ENCODE measurements at places on chromosomes 7 and 10. TPM values are rescaled to one million over a fixed set of nuclear protein-coding genes. Genes with fewer than 3 reads are reported as not detected.

- no peak for DNase-seq
Measured at GRCh38 chr7:96182424-96183158, 139.3 kb downstream of the SLC25A13 start.

DNA sequence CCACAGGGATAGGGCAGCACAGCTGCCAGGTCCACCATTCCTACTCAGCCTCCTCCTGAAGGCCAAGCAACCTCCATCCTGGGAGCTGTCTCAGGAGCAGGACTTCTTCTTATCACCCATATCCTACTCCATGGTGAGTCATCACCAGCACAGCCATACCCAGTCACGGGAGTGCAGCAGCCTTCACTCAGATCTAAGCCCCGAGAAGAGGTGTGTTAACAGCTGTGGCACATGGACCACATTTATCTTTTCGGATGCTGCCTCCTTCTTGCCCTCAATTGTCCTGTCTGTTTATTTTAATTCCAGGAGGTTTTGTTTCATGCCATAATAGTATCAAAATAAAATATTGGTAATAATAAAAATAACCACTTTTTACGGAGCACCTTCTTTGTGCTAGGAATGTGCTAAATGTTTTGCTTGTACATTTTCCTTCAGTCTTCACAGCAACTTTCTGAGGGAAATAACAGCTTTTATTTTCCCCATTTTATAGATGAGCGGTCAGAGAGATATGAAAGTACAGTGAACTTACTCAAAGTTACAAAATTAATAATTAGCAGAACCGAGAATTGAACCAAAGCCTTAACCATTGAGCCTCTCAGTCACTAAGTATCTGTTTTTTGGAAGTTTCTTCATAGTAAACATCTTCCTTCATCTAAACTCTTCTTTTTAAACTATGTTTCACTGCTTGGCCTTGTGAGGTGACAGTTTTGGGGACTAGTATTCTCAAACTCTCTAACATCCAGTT is 2.5 kb upstream of the KEL start:
- no peak for DNase-seq

GRCh38 chr7:111363099-111363498 is 199.2 kb downstream of the IMMP2L start:
- DNase-seq, result no peak

- DNase-seq, result no peak
Measured at GRCh38 chr7:151680810-151681209, 161.1 kb upstream of the RHEB start.

DNA sequence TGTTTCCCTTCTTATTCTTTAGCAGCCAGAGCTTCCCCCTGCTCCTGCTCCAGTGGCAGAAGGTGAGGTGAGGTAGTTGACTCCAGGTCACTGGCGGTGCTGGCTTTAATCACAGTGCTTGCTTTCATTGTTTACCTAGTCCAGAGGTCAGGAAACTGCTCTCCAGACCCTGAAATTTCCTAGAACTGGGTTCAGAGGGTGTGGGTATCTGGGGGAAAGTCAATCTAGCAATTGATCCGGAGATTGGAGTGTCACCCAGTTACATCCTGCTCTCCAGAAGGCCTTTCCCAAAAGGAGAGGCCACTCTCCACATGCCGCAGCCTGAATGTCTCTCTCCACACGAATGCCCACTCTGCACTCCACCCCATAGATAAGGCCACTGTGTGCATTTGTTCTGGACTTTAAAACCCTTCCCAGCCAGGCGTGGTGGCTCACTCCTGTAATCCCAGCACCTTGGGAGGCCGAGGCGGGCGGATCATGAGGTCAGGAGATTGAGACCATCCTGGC is 2.1 kb upstream of the MBL2 start:
- no peak for DNase-seq

DNA sequence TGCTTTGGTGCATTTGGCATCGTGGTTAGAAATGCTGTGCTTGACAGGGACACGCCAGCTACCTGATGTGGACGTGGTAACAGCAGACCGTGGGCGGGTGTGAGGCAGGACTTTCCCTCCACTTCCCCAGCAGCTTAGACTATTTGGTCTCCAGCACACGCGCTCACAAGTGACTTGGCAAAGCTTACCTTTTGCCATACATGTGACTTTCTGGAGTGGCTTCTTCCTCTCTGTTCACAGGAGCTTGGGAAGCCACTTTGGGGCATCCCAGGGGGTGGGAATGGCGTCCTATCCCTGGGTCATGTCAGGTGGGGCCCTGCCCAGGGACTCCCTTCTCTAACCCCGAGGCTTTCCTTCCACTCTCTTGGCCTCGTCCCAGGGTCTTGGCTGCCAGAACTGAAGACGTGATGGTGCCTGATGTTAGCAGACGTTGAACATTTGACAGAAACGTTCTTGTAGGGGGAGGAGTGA is 228.7 kb upstream of the KLF6 start:
- DNase-seq, result no peak

GRCh38 chr7:79453558-79454360 is at the start of gene MAGI2:
Gene MAGI2, minus strand, starts transcription at chr7:79453667. Its CDS starts 347 bp downstream, at chr7:79453320.
- DNase-seq, result peak; percentile 70

GRCh38 chr7:76424413-76425111 is at the start of gene ZP3:
Gene ZP3, plus strand, starts transcription at chr7:76424950. Its CDS starts 15 bp downstream, at chr7:76424965.
- DNase-seq, result no peak

ADAP1 gene
- total RNA-seq, result 3.2 TPM

- DNase-seq, result no peak
Measured at GRCh38 chr7:12032146-12032545, 178.9 kb upstream of the TMEM106B start.

GPER1 gene
- total RNA-seq, result 2.9 TPM

GRCh38 chr7:105011141-105011830 is 2.7 kb upstream of the KMT2E start:
- no peak for DNase-seq

GRCh38 chr10:28946479-28946878 is 269.2 kb downstream of the BAMBI start:
- no peak for DNase-seq

- DNase-seq, result no peak
Measured at GRCh38 chr10:93357680-93358079, 124.5 kb downstream of the MYOF start.

GRCh38 chr7:154744861-154745258 is 258.1 kb downstream of the PAXIP1 start:
- no peak for DNase-seq

DNA sequence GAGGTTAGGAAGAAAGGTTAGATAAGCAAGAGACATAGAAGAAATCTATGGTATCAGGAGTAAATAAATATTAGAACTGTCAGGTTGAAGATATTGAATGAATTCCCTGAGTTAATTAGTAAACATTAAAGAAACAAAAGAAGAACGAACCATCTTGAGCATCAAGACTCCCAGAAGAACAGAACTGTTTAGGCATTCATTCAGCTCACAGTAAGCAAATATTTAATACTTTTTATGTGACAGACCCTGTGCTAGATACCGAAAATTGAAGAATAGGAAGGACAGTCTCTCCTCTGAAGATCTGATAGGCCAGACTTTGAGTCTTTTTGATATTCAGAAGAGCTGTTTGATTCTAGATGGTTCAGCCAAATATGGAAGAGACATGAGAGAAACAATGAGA is 731.5 kb downstream of the XPNPEP1 start:
- no peak for DNase-seq

DNA sequence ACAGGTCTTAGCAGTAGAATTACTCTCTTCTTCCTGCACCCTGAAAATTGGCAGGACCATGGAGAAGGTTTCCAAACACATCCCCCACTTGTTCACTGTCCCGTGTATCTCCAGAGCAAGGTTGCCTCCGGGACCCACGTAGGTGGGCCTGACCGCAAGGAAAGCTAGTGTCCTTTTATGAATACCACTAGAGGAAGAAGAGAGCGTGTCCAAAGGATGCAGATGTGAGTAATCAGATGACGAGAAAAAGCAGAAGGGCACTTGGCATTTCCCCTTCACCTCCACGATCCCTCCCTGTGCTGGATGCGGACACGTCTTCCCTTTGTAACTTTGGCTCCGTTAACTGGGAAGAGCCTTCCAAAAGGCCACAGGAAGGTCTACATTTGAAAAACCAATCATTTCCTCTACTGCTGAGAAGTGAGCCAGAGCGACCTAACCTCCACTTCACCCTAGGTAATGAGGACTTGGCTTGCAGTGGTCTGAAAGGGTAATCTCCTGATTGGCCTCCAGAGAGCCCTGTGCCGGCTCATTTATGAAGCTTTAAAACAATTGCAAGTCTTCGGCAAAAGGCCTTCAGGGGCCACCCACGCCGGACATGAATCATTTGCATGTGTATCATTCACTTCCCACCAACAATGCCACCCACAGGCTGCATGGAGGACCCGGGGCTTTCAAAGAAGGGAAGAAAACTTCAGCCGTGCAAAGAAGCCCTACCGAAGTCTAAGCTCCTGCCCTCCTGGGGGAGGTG is 55.4 kb downstream of the LYZL1 start:
- no peak for DNase-seq

DNA sequence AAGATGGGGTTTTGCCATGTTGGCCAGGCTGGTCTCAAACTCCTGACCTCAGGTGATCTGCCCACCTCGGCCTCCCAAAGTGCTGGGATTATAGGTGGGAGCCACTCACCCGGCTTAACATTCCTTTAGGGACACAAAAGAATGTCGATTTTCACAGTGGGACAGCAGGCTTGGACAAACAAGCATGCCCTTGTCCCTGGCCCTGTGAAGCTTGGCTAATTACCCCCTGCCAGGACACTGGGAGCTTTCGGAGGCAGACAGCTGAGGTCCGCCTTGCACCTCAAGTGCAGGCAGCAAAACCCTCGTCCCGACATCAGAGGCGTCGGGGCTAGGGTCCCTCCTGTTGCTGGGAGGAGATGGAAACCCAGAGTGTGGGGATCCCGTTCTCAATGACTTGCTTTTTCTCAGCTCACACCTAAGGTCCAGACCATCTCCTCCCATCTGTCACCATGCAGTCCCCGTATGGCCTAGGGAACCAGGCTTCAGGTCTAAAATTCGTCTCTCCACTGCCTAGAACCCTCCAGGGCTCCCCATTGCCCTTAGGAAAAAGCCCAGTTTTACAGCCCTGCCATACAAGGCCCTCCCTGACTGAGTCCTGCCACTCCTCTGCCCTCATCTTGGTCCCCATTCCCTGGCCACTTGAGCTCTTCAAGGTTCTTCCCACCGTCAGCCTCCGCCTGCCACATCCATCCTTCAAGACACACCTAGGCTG is 6.3 kb upstream of the CLIP2 start:
- DNase-seq, result no peak

- peak; percentile 54 for DNase-seq
Measured at GRCh38 chr10:115093286-115093775, at the start of gene ATRNL1. Gene ATRNL1, plus strand, starts transcription at chr10:115093365. Its CDS starts 386 bp downstream, at chr10:115093751.

CFAP70 gene
- 2.3 TPM for total RNA-seq

DNA sequence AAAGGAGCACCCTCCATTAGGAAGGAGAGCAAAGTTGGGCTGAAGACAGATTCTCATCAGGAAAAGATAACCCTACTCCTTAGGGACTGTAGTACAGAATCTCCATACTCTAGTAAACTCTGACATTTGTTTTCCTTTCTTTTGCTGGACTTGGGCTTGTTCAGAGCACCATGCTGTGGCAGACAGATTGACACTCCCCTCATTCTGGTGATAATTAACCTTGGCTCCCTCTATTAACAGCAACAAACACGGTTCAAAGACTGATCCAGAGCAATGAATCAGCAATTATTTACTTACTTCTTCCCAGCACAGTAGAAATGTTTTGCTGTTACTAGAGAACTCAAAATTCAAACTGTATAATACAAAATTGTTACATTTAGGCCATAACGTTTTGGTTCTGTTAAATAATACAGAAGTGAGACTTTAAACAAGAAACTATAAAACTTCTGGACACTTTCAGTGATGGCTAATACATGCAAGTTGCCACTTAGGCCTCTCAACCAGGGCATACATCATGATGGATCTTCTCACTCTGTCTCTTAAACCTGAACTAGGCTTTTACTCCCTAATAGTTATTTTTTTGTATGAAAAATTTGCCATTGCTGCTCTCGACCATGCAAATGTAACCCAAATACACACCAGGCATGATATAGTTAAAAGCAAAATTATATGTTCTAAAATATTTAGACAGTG is 639.0 kb downstream of the IPMK start:
- DNase-seq, result no peak

GRCh38 chr7:30841801-30842541 is 69.7 kb upstream of the AQP1 start:
- no peak for DNase-seq

- no peak for DNase-seq
Measured at GRCh38 chr10:78714225-78714624, 354.5 kb upstream of the ZMIZ1 start.

- no peak for DNase-seq
Measured at GRCh38 chr7:12625836-12626235, 55.3 kb downstream of the SCIN start.

DNA sequence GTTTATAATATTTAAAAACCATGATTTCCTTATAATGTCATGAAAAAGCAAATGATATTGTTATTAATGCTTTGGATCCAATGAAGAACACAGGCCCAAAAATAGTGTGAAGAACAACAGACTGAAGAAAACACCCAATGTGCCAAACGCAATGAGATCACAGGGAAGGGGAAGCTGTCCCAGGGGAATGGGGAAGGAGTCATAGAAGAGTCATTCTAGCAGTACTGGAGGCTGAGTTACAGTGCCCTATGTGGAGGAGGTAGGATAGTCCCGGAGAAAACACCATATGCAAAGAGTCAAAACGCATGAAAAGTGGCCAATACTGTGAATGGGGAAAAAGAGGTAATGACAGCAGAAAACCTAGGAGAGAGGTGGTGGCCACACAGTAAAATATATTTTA is 50.9 kb downstream of the TPK1 start:
- DNase-seq, result no peak

- no peak for DNase-seq
Measured at GRCh38 chr7:71266912-71267311, 135.0 kb downstream of the GALNT17 start.

DNA sequence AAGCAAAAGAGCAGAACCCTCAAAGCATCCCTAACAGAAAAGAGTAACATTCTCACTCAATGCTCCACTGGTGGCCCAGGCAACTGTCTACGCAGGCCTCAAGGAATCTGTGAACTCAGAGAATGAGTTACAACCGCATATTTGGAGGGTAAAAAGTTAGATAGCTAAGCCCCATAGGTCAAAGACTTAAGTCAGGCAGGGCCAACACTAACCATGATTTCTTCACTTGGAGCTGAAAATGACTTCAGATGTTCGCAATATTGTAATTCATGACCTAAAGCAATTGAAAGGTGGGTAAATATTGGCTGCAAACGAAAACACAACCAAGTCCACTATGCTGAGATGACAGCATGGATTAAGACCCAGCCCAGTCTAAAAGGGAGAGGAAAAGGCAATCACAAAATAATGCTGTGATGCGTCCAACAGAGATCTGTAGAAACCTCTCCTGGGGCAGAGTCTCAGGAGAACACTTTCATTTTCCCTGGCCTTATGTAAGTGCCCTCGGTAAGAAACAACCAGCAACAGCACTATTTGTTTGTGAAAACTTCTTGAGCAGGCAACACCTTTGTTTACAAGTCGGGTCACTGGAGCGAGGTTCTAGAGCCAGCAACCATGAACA is 176.5 kb downstream of the TNS3 start:
- no peak for DNase-seq

Measured in liver (tissue), 10 donors.